Subcutaneous adipose tissue (tissue), 4 donors: ENCODE measurements at places on chromosomes 1 and 21. TPM values are rescaled to one million over a fixed set of nuclear protein-coding genes. Genes with fewer than 3 reads are reported as not detected.

SLC45A1 gene
- 0.65 TPM for total RNA-seq

HTR6 gene
- total RNA-seq = not detected

RXFP4 gene
- total RNA-seq = not detected

ATP6V1G3 gene
- not detected for total RNA-seq

FOXD2 gene
- total RNA-seq = 0.17 TPM

UMODL1 gene
- total RNA-seq = not detected

HPDL gene
- total RNA-seq = not detected

SPRTN gene
- 16.8 TPM for total RNA-seq

DUSP23 gene
- 84.3 TPM for total RNA-seq

ZNF593OS gene
- total RNA-seq = not detected

B3GALT6 gene
- total RNA-seq = 13.9 TPM

C1orf210 gene
- 0.34 TPM for total RNA-seq

DMBX1 gene
- not detected for total RNA-seq

PERM1 gene
- not detected for total RNA-seq

TMEM81 gene
- 2.9 TPM for total RNA-seq

SELENON gene
- total RNA-seq = 21.6 TPM

PLD5 gene
- not detected for total RNA-seq

BRDT gene
- not detected for total RNA-seq

LRRC38 gene
- not detected for total RNA-seq

PRAMEF27 gene
- total RNA-seq = not detected
